ENCODE measurements at places on chromosomes 1 and 21. TPM values are rescaled to one million over a fixed set of nuclear protein-coding genes. Genes with fewer than 3 reads are reported as not detected.

The ATXN7L2 gene
- total RNA-seq = 6.1 TPM

The CCDC185 gene
- total RNA-seq = not detected

- DNase-seq = no peak
Measured at GRCh38 chr1:202306535-202307345, 35.0 kb downstream of the UBE2T start.

GRCh38 chr21:38680401-38680800, 125.3 kb upstream of the ETS2 start:
- DNase-seq = no peak
